HCT116 (cell line): ENCODE measurements at places on chromosomes 3 and 15. TPM values are rescaled to one million over a fixed set of nuclear protein-coding genes. Genes with fewer than 3 reads are reported as not detected.

Gene SCN11A
- 0.05 TPM for total RNA-seq

Gene PTX3
- total RNA-seq: 0.37 TPM

GRCh38 chr15:80260551-80260950, 8.5 kb upstream of the CTXND1 start:
- H3K4me3 ChIP-seq: no peak overlapping the region
- peaks cover 65% of the 10 kb centered on the region for H3K27me3 ChIP-seq
- H3K36me3 ChIP-seq: no peaks in the 10 kb centered on the region
- H3K27ac ChIP-seq: no peak overlapping the region

DNA sequence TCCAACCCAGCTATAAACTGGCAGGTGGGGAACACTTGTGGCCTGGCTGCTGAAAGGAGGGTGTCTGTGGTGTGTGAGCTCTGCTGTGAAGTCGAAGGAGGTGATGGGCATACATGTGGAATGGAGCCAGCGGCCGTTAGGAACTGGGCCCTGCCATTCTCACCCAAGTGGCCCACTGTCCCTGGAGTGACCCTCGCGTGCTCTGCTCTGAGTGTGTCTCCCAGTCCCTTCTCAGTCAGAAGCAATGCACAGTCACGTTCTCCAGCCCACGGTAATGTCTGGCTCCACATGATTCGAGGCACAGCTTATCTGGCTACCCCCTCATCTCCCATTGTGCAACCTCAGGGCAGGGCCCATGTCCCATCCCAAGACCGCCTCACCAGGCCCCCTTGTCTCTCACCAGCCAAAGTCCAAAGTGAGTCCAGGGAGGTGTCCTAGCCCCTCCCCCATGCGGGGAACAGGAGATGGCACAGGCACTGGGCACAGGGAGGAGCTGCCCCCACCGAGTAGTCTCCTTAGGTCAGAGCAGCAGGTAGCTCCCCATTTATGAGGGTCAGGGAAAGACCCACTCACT, 62.9 kb downstream of the ZNF445 start:
- no peak overlapping the region for H3K4me3 ChIP-seq
- no peaks in the 10 kb centered on the region for H3K4me1 ChIP-seq
- no peaks in the 10 kb centered on the region for H3K27me3 ChIP-seq
- DNase-seq: no peak

DNA sequence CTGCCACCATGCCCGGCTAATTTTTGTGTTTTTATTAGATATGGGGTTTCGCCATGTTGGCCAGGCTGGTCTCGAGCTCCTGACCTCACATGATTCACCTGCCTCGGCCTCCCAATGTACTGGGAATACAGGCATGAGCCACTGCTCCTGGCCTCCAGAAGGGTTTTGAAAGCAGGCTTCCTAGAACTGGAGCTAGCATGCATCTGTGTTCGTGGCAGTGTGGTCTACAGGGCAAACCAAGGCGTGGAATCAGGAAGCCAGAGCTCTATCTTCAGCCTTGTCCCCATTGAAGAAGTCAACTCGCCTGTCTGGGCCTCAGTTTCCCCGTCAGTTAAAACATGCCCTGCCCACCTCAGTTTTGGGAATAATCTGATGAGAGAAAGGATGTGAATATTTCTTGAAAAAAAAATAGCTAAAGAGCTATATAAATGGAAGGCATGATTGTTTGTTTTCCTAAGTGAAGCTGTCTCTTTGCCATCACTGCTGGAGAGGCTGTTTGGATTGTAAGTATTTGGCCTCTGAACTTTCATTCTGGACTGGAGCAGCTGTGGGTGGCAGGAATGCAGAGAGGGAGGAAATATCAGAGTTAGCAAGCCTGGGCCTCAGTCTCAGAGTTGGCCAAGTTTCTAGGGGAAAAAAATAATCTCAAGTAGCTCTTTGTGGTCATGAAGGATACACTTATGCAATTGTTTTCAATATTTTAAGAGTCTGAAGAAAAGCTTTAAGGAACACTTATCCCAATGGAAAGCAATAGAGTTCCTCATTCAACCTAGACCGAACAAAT, 36.5 kb upstream of the UACA start:
- no peak overlapping the region for H3K4me3 ChIP-seq
- H3K36me3 ChIP-seq: no peaks in the 10 kb centered on the region
- DNase-seq: no peak
- no peak overlapping the region for H3K27ac ChIP-seq
